Stimulated activated CD8-positive, alpha-beta memory T cell treated with anti-CD3 and anti-CD28 coated beads, Interleukin-7, amount 100 ng/mL, for 24 hours (primary cell): ENCODE measurements at places on chromosomes 7 and 10.

GRCh38 chr7:124810605-124811004 is 45.0 kb upstream of the GPR37 start:
- DNase-seq: no peak

- peak; percentile 44 for DNase-seq
Observed at GRCh38 chr10:28533571-28534304, 820 bp downstream of the WAC start.

DNA sequence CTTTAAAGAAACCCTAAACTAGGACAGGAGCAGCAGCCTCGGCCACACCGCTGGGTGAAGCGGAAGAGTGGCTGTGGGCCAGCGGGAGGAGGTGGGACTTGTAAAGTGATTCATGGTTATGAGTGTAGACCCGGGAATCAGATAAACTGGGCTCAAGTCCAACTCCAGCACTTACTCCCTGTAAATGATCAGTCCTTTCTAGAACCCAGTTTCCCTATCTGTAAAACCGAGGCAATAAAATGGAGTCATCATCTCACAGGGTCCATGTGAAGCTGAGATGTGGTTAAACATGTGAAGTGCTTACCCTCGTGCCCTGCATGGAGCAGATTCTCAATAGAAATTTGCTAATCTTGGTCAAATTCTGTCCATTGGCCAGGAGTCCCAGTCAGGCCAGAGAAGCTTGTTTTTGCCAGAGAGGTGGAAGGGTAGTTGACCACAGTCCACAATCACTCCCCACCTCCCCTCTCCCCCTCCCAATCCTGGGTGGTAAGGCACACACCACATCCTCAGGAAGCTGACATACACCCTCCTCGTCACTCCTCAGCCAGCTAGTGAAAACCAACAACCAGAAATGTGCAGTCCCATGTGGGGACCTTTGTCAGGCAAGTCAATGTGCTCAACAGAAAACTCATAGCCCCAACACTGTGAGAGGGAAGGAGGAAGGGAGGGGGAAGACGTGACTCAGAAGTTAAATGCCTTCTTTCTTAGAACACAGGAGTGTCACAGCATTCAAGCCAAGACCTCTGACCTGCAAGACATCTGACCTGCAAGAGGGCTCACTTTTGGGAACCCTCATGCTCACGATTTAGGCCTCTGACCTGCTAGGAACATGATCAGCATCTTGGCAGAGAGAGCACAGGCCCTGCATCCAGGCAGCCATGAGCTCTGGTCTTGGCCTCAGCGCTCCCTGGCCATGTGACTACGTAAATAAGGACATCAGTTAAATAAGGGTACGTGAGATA is 145.1 kb downstream of the PLXNA4 start:
- no peak for DNase-seq

DNA sequence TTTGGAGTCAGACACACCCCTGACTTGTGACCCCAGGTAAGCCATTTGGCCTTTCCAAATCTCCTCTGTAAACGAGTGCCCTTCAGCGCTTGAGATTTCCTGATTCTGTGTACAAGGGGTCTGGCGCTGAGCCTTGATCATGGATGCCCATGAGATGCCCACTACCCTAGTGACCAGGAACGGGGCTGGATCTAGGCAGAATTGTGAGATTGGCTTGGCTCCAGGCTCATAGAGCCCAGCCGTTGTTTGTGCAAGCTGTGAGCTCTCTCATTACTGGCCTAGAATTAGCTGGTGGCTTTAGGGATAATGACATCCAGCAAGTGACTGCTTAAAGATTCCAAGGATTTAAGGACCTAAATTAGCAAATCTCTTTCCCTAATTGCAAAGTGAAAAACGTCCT is 84.9 kb downstream of the CAMK1D start:
- no peak for DNase-seq

- DNase-seq: no peak
Observed at GRCh38 chr10:25758041-25758457, 176.0 kb upstream of the MYO3A start.

- no peak for DNase-seq
Observed at GRCh38 chr7:7136466-7137381, 45.6 kb upstream of the C1GALT1 start.

DNA sequence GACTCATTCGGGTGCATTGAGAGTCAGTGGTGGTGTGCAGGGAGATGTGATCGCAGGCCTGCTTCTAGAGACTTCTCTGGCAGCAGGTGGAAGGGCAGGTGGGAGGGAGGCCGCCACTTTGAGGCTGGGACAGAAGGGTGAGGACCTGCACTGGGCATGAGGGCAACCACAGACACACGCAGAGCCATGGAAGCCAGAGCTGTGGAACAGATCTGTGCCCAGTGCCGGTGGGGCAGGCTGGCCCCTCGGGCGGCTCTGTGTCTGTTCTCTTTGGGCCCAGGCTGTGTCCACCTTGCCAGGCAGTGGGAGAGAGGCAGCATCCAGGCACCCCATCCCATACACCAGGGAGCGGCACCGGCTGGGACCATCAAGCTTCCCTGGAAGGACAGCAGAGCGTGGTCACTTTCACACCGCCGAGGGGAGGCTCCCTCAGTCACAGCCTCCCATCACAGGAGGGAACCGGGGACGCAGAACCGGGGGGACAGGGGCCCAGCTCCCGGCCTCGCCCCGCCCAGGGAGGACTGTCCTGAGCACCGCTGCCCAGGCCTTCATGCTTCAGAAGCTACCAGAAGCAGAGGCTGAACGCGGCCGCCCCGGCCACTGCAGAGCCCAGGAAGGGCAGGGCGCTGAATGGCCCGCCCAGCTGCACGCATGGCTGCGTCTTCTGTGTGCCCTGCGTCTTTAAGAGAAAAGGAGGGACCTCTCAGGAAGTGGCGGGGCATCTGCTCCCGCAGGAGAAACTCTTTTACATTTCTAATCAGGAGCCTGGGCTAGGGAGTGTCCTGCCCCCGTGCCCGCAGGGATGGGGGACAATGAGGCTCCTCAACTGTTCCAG is 32.1 kb downstream of the EN2 start:
- DNase-seq: no peak

GRCh38 chr7:30463405-30464145 is 15.0 kb downstream of the NOD1 start:
- no peak for DNase-seq

GRCh38 chr7:30905078-30906012 is 6.3 kb upstream of the AQP1 start:
- DNase-seq: no peak

DNA sequence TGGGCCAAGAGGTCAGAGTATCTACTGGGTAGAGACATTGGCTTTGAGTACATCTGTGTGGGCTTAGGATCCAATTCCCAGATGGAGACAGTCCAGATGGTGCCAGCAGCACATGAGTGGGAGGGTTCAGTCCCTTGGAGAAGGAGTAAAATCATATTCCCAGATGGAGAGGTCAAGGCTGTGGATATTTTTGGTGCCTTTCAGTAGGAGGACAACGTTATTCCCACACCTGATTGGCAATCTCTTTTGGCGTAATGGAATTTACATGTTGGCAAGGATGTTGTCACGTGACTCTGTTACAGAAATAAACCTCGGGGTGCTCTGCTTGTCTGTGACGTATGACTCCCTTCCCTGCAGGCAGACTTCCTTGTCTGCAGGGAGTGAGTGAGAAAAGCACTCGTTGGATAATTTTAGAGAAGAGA is 27.6 kb downstream of the NPS start:
- DNase-seq: no peak

DNA sequence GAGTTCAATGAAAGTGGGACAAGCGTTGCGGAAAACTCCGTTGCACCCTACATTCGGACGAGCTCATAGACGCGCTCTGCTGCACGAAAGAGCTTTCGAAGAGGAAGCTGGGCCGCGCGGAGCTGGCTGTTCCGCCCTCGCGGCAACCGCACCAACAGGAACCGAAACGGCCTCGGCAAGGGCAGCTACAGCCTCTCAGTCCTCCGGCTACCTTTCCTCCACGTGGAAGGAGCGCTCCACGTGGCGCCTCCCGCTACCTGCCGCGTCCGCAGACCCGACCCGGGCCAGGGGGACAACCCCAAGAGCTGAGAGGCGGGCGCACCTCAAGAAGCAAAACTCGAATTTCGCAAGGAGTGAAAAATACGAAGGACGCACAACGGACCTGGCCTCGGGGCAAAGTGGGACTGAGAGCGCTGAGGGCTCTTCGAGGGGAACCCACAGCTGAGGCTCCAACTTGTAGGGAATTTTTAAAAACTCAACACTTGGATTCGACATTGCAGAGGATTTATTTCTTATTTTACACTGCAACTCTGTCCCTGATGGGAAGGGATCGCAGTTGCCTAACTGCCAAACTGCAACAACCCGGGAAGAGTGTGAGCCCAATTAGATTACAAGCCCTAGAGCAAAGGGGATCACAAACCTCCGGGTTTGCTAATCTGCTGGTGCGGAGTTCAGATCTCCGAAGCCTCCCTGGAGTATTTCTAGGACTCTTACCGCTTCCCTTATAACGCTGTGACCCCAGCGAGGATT is 1.4 kb downstream of the HPSE2 start:
- DNase-seq: no peak

DNA sequence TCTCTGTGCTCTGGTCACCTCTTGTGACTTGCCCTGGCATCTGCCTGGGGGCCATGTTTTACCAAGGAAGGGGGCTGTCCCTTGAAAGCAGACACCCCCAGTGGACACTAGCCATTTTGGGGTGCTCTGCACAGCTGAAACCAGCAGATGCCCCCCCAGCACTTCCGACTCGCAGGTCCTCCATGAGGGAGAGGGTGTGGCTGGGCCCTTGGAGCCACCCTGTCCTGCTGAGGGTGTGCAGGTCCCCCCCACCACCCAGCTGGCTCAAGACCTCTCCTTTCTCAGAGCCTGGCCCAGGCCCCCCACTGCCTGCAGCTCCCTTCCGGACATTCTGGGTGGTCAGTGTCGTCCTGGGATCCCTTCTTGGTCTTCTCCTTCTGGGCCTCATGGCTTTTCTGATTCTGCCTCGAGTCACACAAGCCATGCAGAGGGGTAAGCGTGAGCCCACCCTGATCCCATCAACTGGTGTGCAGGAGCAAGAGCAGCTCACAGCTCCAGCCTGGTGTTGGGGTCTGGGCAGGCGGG is 12.3 kb downstream of the SCART1 start:
- DNase-seq: no peak
